ENCODE measurements at places on chromosomes 7 and 10.

GRCh38 chr10:72588266-72588665, 37.6 kb downstream of the MICU1 start:
- no peak for DNase-seq

DNA sequence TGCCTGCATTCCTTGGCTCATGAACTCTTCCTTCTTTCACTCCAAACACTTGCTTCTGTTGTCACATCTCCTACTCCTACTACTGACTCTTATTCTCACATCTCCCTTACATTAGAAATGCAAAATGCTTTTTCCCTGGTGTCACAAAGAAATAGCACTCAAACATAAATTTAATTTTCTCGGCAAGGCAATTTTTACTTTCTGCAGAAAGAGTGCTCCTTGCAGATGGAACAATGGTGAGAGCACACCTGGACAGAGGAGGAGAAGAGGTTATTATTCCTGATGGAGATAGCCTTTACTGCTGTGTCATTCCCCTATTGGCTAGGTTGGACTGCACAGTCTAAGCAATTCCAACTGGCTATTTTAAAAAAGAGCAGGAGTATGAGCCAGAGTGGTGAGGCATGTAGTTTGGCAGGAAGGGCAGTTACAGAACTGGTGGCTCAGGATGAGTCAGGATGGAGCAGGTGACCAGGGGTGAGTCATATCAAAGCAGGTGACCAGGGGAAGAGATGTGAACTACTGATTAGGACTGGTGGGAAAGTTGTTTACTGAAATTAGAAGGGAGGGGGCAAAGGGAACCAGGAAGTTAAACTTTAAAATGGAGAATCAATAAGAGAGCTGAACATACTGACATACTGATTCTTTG, 52.9 kb downstream of the CYP2C9 start:
- DNase-seq: no peak

GRCh38 chr7:156000601-156001396, 188.5 kb upstream of the SHH start:
- DNase-seq: no peak

DNA sequence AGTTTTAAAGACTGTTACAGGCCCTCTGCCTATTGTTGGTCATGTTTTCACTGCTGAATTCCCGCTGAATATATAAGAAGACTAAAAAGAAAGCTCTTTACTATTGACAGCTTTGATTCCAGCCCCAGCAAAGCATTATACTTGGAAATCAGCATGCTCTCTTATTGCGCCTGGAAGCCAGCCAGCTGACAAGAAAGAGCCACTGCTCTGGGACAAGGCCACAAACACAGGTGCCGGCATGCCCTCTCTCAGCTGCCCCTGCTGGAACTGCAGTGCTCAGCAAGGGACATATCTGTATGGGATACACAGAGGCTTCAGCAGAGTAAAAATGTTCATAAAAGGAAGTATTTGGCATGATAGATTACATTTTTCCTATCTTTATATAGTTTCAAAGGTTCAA, 523.9 kb downstream of the ADRA2A start:
- DNase-seq: no peak

DNA sequence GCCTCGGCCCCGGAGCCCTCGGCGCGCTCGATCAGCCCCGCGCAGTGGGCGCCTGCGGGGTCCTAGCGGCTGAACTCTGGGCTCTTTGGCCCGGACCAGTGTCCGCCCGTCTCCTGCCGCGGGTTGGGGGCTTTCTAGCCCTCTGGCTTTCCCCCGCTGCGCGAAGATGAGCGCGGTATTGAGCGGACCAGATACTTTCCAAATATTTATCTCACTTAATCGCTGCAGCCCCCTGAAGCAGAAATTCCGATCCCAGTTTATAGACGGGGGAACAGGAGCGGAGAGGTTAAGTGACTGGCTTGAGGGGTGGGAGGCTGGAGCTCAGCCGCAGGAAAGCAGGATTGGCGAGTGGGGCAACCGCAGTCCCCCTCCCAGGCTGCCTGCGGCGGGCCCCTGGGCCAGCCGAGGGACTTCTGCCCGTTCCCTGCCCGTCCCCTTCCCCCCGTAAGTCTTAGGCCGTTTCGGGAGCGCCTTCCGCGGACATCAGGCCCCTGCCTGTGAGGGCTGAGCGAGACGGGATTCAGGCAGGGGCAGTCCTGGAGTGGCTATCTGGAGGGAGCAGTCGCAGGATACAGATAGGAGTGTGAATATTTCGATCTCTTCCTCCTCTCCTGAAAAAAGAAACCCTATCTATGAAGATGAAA, 565 bp downstream of the STRIP2 start:
- DNase-seq: no peak

DNA sequence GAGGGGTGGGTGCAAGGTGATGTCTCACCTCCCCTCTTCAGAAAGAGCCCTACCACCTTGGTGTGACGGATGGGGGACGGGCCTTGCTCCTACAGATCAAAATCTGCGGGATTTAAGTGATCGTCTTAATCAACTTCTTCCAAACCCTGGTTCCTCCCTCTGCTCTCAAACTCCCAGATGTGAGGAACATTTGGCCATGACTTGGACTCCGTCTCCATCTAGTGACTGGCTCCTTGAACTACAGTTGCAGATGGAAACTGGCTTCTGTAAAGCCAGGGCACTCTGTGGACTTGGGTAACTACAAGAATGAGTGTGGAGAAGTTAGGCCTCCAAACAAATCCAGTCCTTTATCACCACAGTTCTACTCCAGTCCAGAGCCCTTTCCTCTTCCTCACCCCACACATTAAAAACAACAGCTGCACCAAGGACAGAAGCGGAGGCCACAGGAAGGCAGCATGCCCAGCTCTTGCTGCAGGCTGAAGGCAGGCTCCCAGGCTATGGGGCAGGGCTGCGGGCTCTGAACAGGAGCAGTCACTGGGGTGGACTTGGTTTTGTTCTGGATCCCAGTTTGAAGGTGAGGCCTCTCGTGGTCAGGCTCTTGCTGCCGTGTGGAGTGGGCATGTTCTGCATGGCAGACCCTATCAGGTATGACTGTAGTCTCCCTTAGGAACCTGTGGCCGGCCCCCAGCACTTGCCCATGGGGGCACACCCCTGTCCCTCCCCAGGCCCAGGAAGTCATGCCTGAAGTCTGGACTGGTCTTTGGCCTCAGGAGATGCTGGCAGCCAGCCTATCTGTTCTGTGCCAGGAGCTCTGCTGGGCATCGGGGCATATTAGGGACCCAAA, 79.4 kb downstream of the VWC2 start:
- DNase-seq: no peak

GRCh38 chr7:107002126-107002525, 42.4 kb upstream of the PRKAR2B start:
- DNase-seq: no peak

GRCh38 chr7:156192921-156193320, 380.7 kb upstream of the SHH start:
- no peak for DNase-seq

- DNase-seq: no peak
These were observed 1528.8 kb upstream of the LRRTM3 start for GRCh38 chr10:65396997-65397396.

- no peak for DNase-seq
These were observed 5.1 kb upstream of the SMC3 start for GRCh38 chr10:110562348-110562747.

DNA sequence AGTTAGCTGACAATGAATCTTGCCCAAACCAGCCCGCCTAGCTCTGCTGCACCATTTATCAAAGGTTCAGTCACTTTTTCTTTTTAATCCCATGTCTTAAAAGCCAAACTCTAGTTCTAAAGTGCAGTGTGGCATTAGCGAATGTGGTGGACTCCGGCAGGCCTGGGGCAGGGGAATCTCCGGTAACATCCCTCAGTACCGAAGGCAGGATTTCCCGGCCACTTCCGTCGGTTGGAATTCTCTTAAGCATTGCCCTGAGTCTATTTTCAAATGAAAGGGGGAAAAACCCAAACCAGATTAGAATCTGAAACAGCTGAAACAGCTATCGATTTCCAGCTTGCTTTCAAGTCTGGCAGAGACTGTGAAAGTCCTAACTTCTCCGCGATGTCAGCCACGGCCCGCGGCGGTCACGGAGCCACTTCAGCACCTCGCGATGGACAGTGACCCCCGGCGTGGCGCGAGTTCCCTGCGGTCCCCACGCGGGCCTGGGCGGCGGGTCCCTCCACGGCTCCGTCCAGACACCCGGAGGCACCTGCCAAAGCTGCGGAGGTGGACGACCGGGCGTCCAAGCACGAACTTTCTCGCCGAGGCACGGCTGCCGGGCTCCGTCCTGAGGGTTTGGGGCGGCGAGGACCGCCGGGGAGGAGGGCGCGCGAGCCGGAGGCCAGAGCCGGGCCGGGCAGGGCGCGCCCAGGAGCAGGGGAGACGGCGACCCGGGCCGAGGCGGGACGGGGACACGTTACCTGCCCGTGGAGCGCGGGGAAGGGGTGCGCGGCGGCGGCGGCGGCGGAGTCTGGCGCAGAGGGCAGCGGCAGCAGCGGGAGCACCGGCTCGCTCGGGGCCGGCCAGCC, 745 bp downstream of the TCERG1L start:
- DNase-seq: no peak

GRCh38 chr10:21976739-21977138, 26.8 kb downstream of the DNAJC1 start:
- no peak for DNase-seq

DNA sequence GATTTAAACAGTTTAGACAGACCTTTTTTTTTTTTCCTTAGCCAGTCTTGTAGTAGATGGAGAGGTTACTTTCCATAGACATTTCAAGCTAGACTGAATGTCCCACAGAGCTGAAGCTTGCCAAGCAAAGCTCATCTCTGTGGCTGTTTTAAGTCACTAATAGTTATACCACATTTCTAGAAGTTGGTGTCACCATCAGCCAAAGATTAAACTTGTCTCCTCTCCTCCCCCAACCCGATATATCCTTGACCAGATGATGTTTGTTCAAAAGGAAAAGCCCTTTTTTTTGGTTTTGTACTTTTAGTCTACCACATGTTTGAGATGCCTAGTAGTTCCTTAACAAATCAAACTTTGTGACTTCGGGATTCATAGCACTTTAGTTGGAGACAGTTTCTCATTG, 66.1 kb downstream of the ADD3 start:
- DNase-seq: no peak

DNA sequence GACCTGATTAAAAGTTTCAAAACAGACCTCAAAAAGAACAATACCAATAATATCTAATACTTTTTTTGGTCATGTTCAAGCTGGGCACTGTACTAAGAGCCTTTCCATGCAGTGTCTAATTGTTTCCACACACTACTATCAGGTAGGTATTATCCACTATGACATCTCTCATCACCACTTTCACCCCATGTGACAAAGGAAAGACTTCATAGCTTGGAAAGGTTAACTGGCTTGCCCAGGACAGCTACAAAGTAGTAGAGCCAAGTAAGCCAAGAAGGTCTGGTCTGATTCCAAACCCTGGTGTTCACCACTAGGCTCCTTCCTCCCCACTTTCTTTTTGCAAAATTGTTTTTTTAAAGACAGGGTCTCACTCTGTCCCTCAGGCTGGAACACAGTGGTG, 400.5 kb downstream of the KCNMA1 start:
- DNase-seq: no peak

DNA sequence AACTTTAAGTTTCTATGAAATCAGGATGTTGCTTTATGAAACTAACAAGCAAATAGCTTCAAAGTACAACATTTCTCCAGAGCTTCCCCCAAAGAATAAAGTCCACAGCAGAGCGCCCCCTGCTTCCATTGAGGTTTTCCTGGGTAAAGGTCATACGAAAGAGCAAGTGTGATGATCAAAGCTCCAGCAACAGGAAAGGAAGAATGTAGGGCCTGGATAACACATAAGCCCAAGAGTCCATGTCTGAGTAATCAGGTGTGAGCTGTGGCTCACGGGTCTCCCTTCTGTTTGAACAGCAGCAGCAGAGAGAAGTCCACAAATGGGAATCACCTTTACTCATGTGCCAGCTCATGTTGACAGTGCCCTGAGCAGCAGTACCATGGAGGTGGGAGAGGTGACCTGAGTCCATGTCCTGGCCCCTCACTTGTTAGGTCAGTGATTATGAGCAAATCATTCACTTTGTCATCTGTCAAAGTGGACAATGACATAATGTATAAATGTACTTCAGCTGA, 50.5 kb downstream of the MRPL32 start:
- no peak for DNase-seq

GRCh38 chr10:5570007-5570655, 45.4 kb downstream of the CALML3 start:
- DNase-seq: no peak

GRCh38 chr10:29114141-29114540, 174.7 kb upstream of the LYZL1 start:
- no peak for DNase-seq

DNA sequence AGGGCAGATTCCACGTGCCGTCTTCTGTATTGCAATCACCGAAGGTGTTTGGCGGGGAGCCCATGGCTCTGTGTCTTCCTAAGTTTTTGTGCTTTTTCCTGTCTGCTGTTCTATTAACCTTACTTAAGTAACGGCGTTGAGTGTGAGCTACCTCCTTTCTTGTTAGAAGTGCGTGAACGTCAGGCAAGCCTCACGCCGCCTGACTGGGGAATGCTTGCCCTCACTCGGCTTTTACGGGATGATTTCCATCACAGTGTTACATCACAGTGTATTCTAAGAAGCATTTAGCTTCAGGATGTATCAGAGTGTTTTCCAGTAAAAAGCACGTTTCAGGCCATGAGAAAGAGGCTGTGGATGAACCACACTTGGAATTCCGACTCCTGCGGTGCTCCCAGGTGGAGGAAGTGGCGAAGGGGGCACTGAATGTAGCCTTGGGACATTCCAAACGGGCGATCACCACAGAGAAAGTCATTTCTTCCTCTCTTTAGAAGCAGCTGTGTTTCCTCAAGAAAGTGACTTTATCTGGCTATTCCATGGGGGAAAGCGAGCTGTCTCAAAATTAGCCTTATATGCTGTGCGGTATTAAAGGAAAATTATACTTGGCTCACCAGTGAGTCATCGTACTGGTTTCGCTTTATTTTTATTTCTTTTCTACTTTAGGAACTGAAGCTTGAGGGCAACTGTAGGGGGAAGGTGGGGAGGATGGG, 290.7 kb downstream of the KLF6 start:
- no peak for DNase-seq

- DNase-seq: no peak
These were observed 1.0 kb upstream of the LRRTM3 start for GRCh38 chr10:66924674-66925345.

GRCh38 chr7:50614721-50615518, 49.7 kb upstream of the DDC start:
- DNase-seq: no peak

DNA sequence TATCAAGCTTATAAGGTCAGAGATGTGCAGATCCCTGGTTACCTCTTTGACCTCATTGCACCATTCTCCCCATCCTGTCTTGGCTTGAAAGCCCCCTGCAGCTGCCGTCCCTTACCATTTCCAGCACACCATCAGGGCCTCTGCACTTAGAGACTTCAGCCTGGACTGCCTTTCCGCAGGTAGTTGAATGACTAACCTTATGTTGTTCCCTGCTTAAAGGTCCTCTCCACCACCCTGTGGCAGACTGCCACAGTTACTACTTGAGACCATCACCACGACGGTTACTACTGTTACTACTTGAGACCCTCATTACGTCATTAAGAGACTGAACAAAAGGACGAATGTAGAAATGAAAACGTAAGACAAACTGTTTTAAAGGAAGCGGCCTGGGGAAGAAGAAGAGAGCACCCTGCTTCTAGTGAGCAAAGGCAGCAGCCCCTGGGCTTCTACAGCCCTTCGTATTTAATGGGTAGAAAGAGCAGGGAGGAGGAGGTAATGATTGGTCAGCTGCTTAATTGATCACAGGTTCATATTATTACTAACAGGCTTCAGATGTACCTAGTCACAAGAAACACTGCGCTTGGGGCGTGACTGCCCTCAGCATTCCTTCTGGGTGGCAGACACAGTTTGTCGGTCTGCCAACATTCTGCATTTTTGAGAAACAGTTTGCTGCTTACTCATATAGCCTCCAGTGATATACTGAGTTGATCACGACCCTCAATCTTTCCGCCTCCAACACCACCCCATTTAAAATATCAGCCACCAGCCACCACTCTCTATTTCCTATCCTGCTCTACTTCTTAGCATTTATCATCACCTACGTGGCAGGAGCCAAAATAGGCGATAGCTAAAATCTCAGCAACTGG, 74.1 kb upstream of the PARD3 start:
- DNase-seq: no peak
